ENCODE measurements at places on chromosomes 6 and 20.

DNA sequence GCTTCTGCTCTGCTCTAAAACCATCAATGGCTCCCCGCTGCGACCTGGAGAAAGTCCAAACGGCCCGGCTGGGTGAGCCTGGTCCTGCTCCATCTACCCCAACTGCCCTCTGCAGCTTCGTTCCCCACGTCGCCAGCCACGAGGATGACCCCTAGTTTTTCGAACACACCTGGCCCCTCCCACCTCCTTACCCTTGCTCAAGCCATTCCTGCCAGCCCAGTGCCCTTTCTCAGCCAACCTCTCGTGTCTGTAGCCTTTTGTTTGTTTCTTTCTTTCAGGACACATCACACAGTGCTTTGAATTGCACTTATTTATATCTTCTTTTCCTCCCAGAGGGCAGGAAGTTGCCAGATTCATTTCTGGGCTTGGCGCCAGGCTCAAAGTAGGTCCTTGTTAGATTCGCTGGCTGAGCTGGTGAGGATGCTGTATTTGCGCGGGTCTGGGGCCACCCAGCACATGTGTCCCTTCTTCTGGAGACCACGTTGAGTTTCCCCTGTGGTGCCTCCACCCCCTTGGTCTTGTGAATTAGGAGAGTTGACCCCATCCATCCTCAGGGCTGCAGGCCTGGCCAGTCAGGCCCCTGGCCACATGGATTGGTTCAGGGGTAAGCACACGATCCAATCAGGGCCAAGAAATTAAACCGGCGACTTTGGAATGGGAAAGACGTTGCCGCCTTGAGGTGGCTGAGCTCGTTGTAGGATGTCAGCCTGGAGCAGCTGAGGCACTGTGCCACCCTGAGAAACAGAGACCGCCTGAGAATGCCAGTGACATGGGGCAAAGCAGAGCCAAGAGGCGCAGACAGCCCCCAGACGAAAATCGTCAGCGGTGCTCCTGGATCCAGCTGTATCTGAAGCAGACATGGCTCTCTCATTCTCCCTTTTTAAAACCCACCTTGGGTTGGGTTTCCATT lies 156.0 kb downstream of the CEBPB start:
- DNase-seq, result peak; percentile 65

DNA sequence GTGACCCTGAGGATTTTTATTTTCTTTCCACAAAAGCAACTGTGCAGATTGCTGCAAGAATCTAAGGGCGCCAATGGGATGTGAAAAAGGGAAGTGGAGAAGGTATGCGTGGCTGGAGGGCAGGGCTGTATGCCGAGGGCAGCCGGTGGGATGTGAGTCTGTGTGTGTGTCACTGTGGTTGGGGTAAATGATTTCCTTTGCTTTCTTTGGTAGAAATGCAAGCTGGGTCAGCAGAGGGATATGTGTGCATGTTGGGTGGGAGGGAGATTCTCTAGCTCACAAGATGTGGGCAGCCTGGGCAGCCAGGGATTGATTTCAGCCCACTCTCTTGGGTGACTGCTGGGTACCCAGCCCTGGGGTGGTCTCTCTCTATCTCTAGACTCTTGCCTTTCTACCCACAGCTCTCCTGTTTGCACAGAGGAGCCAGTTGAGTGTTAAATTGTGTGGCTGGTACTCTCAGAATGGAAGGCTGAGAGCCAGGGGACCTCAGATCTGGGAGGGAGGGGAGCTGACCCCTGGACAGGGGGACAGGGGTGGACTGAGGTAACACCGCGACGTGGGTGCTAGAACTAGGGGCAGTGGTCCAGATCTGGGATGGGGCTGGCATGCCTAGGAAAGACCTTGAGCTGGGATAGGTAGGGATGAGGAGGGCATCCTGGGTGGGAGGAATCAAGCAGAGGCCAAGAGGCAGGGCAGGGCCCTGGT lies 136.8 kb upstream of the RNF24 start:
- no peak for DNase-seq

- DNase-seq, result no peak
Measured at GRCh38 chr20:22430154-22430745, 154.1 kb downstream of the FOXA2 start.

- DNase-seq, result no peak
Measured at GRCh38 chr6:157659536-157660271, 163.3 kb upstream of the SNX9 start.

GRCh38 chr6:29809249-29809648 lies 18.4 kb upstream of the HLA-G start:
- DNase-seq, result no peak

- DNase-seq, result no peak
Measured at GRCh38 chr20:41173791-41174341, 36.5 kb downstream of the PLCG1 start.

DNA sequence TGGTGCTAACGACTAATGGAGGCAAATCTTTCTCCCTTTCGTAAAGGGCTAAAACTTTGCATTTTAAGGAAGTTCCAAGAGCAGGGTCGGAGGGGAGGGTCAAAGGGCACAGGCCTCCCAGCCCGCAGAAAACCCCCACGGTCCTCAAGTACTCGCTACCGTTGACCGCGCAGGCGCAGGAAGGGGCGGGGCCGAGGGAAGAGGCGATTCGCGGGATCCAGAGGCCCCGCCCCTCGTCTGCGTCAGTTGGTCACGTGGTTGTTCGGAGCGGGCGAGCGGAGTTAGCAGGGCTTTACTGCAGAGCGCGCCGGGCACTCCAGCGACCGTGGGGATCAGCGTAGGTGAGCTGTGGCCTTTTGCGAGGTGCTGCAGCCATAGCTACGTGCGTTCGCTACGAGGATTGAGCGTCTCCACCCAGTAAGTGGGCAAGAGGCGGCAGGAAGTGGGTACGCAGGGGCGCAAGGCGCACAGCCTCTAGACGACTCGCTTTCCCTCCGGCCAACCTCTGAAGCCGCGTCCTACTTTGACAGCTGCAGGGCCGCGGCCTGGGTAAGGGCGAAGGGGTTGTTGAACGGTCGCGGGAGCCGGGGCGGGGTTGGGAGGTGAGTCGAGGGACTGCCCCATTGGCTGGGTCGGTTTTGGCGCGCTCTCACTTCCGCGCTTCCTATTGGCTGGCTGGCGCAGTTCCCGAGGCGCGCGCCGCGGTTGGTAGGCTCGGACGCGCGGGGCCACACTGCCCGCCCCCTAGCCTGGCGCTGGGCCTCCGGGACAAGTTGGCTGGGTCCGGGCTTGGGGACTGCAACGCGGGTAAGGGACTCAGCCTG lies at the start of gene GMNN:
TSS of gene GMNN (plus strand) at position 242 of the 824 bp plus-strand sequence. CDS start 2,310 bp downstream, outside the sequence.
- DNase-seq, result peak; percentile 89

- DNase-seq, result no peak
Measured at GRCh38 chr6:36581716-36582115, 12.4 kb upstream of the SRSF3 start.

- DNase-seq, result no peak
Measured at GRCh38 chr6:143885116-143885515, 20.8 kb downstream of the ZC2HC1B start.

DNA sequence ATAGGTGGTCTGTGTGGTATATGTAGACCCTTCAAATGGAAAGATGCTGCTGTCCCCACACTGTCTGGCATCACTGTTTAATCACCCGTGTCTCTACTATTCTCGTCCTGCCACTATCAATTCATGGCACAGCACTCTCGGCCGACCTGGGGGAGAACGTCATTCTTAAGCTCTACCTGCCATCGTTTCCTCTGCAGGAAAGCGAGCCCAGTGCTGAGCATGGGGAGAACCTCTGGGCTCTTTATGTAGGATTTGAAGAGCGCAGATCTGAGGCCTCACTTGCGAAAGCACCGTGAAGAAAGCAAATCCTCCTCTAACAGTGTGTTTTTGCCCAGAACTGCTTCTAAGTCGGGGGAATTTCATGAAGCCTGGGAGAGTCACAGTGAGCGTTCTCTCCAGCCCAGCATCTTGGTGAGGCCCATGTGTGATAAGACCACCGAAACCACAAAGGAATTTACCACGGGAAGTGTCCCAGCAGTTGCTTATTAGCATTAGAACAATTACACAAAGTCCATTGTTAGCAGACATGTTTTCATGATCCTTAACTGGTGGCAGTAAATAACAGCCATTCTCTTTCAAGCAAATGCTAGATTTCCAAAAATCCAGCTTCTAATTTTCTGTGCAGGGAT lies 124.3 kb downstream of the SCML4 start:
- DNase-seq, result no peak

- DNase-seq, result no peak
Measured at GRCh38 chr6:146289816-146290588, 253.6 kb upstream of the RAB32 start.

DNA sequence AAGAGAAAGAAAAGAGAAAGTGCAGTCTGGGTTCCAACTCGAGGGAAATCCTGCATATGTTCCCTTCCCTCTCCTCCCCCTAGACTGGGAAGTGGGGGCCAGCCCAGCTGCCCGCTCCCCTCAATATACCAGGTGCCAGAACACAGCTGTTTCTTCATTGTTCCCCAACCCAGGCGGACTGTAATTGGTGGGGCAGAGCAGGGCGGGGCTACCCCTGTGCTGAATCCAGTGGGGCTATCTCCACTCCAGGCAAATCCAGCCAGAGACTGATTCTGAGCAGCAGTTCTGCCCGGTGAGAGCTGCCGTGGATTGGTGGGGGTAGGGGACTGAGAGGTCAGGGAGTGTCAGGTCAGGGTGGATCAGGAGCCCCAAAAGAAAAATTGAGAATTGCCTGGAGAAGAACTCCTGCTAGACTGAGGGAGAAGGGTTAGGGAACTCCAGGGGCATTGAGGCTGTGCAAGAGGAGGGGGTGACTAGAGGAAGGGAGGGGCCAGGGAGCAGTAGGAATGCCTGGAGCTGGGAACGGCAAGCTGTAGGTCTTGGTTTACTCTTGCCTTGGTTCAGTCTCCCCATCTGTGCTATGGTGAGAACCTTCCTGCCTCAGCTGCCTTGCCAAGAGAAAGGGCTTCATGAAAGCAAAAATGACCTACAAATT lies at the start of gene MYMX:
TSS of gene MYMX (plus strand) at position 250 of the 655 bp plus-strand sequence. CDS start 546 bp downstream, outside the sequence.
- DNase-seq, result peak; percentile 14

- DNase-seq, result no peak
Measured at GRCh38 chr6:106064756-106065155, 21.4 kb upstream of the PRDM1 start.

- no peak for DNase-seq
Measured at GRCh38 chr6:34714663-34715062, 18.1 kb upstream of the ILRUN start.

DNA sequence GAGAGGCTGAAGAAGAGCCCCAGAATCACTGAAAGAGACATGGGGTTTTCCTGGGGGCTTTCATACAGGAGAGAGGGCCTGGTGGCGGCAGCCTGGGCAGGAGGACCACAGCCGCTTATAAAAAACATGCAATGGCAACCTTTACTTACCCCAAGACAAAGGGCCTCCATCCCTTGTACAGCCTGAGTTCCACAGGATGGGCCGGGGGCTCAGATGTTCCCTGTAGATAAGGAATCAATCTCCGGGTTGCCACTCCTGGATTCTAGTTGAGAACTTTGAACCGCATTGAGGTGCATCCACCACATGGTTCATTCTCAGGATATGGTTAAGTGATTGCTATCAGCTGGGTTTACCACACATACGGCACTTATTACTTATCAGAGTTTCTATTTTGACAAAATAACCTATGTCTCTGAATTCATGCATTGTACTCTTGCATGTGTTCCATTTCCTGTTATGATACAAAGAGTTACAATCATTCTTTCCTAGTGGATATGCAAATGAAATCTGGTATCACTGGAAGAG lies 677.6 kb downstream of the KIF16B start:
- no peak for DNase-seq

DNA sequence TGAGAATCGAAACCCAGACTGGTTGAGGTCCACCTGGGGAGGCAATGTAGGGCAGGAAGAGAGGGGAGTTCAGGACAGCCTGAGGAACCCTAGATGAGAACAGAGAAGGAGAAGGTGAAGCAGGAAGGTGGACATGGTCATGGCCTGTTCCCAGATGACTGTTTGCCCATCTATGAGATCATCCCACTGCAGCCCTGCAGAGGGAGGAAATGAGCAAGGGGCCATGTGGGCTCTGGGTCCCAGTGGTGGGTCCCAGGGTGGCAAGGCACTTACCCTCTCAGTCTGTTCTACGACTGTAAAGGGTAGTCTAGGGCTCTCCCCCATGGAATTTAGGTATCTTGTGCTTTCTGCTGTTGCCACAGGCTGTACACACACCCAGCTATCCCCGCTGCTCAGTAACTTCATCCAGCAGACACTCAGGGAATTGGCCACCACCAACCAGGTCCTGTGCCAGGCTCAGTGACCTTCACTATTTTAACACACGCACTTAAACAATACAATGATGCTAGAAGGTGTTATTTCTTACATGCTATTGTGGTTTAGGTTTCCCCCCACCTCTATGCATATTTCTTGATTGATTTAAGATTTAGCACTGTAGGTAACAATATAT lies 89.8 kb downstream of the TOX2 start:
- DNase-seq, result no peak

- no peak for DNase-seq
Measured at GRCh38 chr20:40692240-40693011, 3.4 kb upstream of the MAFB start.

GRCh38 chr20:60649541-60649940 lies 602.5 kb upstream of the CDH4 start:
- no peak for DNase-seq

GRCh38 chr6:52435345-52435744 lies 15.2 kb downstream of the EFHC1 start:
- no peak for DNase-seq

DNA sequence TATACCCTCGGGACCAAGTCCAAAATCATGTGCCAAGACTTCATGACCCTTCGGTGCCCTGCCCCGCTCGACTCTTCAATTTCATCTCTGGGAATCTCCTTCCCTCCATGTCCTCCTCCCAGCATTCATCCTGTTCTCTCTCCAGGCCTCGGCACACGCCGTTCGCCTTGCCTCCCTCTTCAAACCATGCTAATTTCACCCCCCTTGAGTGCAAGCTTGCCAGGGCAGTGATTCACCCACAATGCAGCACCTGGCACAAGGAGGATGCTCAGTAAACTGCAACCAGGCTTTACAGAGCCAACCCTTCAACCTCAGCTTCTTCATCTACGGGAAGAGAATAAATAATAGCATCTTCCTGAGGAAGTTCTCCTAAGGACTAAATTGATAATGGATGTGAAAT lies 4.1 kb downstream of the KCNS1 start:
- no peak for DNase-seq

GRCh38 chr6:12605888-12606345 lies 110.7 kb upstream of the PHACTR1 start:
- DNase-seq, result peak; percentile 0

DNA sequence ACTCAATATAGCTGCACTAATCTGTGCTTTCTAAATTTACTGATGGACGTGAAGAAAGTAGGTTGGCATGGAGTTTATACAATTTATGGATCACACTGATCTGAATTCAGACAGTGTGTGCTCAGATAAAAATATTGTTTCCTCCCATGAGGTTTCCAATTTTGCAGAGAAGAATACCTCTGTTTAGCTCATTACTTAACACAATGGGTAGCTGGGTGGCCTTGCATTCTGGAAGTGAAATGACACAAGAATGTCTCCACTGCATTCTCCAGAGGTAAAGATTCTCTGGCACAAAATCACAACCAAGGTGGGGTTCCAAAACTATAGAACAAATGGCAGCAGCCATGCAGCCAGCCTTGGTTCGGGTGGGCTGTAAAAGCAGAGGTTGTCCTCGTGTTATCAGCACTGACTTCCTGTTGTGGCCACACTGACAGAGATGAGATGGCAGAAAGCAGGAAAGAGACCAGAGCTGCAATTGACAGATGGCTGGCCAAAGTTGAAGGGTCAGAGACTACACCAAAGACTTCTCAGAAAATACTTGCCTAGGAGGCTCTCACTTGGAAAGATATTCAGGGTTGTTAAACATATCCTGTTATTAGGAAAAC lies 50.2 kb downstream of the HDAC2 start:
- DNase-seq, result no peak

Data from NCI-H1694 treated with DMSO at 0.1 percent for 48 hours (cell line).